EL (cell line): ENCODE measurements at places on chromosomes 3 and 15.

DNA sequence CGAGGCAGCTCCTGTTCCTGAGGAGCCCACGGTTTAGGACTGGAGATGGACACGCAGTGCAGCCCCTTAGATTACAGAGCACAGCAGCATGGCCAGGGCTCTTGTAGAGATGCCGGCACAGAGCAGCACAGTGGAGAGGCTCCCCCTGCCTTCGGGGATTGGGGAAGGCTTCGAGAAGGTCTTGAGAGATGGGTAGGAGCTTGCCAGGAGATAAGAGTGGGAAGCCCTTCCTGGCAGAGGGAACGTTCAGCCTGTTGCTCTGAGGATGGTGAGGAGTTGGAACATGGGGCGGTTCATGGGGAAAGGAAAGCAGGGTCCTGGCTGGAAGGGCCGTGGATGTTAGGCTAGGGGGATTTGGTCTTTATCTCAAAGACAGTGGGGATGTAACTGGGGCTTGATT is 10.0 kb downstream of the EPB42 start:
- no peak for DNase-seq

DNA sequence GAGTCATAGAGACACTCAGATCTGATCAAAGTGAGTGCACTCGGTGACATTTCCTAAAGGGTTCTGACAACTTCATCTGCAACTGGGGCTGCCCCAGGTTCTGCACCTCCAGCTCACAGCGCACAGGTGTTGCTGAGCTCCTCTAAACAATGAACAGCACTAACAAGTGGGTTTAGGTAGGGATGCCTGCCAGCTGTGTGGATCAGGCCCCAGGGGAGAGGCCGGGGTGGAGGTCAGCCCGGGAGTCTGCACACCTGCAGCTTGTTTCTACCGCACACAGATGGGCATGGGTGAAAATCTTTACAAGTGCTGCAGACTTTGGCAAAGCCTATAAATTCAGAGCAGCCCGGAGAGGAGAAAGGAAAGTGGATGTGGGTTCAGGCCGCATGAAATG is 355 bp downstream of the FBXW12 start:
- no peak for DNase-seq

DNA sequence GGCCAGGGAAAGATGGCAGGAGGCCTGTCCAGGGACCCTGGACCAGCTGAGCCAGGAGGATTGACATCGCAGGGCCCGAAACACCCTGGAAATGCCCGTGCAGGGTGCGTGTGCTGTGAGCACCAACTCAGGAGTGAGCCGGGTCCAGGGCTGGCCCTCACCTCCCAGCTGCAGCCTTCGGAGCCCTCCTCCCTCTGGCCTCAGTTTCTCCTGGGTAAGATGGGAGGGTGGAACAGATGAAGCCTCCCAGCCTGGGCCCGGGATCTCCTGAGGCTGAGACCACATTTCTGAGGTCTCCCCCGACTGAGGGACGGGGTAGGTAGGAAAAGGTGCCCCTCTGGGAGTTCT is 5.3 kb upstream of the CALML4 start:
- no peak for DNase-seq

DNA sequence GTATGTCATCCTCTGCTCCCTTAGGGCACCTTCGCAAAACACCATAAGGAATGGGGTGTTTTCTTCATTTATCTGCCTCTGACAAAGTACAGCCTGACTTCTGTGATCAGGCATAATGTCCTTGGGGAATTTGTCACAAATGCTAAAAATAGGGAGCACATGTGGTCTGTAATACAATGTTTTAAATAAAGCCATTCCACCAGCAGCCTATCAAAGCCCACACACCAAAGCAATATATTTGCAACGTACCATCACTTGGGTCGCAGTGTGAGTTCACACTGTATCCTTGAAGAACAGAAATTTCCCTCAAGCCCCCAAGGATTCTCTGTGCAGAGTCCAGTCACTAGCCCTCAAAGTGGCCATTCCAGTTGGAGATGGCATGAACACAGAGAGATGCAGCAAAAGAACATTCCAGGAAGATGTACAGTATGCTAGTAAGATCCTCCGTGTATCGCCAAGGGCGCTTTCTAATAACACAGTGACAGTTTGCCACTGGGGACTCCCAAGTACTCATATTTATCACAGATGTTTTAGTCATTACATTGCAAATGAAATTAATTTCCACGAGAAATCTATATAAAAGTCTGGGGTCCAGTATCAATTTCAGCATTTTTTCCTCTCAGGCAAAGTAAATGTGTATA is 246.7 kb downstream of the MCTP2 start:
- DNase-seq = no peak

DNA sequence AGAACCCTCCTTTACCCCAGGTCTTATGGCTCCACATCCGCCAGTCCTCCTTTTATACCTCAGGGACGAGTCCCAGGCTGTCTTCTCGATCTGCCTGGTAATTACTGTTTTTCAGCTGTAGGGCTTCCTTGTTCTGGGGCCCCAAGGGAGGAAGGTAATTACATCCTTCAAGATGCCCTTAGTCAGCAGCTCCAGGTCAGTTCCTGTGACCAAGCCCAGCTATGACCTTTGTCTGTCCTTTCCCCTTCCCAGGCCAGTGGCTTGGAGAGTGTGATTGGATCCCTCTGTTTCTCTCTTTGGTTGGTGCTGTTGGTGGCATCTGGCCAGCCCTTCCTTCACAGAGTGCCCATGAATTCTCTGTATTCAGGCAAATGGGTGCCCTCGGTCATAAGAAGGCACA is 92.6 kb downstream of the AAGAB start:
- DNase-seq = no peak

DNA sequence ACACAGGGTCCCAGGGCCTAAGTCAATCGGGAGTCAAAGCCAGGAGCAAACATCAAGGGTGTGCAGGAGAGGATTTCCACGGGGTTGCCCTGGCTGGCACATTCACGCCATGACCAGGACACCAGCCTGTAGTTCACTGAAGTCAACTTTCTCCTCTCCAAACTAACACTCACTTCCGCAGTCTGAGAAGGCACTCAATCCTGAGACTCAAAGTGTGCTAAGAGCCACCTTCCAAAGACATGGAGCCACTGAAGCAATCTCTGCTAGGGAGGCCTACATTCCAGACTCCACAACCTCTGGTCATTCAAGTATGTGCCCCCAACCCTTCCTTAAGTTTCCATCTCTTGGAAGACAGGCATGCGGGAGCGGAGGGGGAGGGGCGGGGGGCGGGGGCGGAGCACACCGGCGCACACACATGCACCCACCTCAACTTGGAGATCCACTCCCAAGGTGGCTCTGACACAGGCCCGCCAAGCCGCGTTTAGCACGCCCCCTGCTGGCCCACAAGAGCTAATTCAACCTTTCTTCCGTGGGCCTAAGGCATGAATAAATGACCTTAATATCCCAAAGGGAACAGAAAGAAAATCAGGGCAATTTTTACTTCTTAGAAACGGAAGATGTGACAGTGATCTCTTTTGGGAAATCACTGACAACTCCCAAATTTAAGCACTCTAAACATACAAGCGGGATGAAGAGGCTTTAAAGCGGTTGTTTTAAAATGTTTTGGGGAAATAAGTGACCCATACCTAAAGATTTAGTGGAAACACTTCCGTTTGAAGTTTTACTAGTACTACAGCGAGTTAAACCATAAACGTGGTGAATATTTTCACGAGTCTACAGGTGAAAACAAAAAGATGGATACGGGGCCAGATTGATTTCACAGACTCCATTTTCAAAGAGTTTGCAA is 162.5 kb upstream of the CHRNA7 start:
- peak; percentile 41 for DNase-seq

DNA sequence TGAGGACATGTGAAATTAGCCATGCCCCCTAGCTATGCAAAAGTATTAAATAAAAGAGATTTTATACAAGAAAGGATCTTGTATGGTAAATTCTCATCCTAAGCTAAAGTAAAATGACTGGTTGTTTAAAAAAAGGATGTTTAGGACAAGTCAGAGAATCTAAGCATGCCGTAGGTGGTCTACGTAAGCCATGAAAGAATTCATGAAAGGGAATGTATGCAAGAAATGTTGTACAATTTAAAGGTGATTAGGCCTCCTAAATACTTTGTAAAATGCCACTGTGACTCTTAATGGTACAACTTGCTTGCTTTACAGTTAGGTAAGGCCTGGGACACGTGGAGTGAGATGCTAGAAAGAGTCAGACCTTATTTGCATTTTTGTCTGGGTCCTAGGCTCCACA is 209.0 kb downstream of the EFHB start:
- no peak for DNase-seq

DNA sequence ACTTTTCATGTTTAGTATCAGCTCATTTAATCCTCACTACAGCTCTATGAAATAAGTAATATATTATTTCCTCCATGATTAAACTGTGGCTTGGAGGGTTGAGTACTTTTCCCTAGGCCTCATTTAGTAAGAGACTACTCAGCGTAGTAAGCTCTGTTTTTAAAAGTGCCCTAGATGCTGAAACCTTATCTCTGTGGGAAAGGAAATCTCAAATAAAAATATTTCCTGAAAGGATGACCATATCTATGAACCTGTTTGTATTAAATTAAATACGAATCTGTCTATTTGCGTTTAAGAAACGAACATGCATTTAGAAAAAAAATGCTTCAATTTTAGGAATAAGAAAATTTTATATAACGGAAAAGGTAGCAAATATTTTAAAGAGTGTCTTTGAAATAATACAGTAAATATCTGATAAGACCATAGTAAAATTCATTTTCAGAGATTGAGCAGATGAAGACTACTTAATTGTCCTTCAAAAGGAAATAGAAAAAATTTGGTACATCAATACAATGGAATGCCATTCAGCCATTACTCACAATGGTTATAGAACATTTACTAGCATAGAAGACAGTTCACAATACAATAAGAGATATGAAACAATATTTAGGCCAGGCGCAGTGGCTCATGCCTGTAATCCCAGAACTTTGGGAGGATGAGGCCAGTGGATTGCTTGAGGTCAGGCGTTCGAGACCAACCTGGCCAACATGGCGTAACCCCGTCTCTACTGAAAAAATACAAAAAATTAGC is 56.2 kb downstream of the ATG7 start:
- DNase-seq = peak; percentile 18

GRCh38 chr15:68700455-68701123 is 120.1 kb downstream of the ANP32A start:
- DNase-seq = peak; percentile 18

GRCh38 chr3:30578479-30578878 is 27.9 kb upstream of the TGFBR2 start:
- DNase-seq = peak; percentile 87

- no peak for DNase-seq
Measured at GRCh38 chr3:14295037-14295436, 107.4 kb upstream of the SLC6A6 start.

- no peak for DNase-seq
Measured at GRCh38 chr3:14188041-14188754, 9.6 kb downstream of the LSM3 start.

DNA sequence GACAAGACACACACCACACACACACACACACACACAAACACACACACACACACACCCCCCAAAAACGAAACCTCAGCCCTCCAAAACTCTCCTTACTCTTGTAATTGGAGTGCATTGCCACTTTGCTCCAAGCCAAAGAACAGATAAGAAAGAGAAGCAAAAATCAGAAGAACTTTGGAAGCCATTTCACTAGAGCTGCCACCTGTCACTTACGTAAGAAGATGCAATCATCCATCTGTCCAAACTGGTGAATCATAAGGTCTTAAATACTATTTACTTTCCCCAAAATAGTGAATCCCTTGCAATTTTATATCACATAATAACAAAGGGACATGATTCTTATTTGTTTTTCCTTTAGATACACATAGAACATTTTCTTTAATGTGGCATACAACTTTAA is 285.4 kb downstream of the ZBTB20 start:
- DNase-seq = no peak

DNA sequence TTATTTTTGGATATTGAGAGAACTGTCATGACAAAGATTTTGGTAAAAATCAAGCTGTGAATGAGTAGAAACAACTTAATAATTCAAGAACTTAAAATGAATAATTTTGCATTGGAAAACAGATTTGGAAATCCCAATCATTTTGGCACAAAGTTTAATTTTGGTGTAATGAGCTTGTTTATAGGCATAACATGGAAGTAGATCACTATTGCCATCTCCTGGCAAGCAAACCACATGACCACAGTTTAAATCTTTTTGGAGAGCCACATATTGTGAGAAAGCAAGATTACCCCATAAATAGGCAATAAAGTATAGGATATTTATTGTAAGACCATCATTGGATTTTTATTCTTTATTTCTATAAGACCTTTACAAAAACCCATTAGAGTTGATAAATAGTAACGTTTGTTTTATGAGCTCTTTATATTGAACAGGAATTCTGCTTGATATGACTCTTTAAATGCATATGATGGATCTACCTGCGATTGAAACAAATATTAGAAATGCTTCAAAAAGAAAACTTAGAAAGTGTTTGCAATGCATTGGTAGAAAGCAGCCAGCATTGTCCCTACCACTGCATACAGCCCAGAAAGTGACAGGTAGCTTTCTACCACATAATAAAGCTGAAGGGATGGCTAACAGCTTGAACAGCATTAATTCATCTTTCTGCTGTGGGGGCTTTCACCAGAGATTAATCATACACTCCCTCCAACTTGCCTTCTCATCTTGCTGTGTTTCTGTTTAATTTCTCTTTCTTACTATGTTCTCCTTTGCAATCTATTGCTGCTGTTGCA is 766.8 kb downstream of the TBL1XR1 start:
- DNase-seq = peak; percentile 51

DNA sequence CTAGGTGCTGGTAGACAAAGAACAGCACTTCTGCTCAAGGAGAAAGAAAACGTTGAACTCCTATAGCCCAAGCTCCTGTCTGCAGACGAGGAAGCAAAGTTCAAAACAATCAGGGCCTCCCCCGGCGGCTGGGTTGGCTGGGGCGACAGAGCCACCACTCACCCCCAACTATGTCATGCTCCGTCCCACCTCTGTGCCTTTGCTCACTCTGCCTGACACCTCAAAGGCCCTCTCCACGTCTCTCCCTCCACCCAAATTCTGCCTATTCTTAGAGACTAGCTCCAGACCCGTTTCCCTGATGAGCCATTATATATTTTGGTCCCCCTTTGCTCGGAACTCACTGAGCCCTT is 304.3 kb downstream of the TLE3 start:
- no peak for DNase-seq

DNA sequence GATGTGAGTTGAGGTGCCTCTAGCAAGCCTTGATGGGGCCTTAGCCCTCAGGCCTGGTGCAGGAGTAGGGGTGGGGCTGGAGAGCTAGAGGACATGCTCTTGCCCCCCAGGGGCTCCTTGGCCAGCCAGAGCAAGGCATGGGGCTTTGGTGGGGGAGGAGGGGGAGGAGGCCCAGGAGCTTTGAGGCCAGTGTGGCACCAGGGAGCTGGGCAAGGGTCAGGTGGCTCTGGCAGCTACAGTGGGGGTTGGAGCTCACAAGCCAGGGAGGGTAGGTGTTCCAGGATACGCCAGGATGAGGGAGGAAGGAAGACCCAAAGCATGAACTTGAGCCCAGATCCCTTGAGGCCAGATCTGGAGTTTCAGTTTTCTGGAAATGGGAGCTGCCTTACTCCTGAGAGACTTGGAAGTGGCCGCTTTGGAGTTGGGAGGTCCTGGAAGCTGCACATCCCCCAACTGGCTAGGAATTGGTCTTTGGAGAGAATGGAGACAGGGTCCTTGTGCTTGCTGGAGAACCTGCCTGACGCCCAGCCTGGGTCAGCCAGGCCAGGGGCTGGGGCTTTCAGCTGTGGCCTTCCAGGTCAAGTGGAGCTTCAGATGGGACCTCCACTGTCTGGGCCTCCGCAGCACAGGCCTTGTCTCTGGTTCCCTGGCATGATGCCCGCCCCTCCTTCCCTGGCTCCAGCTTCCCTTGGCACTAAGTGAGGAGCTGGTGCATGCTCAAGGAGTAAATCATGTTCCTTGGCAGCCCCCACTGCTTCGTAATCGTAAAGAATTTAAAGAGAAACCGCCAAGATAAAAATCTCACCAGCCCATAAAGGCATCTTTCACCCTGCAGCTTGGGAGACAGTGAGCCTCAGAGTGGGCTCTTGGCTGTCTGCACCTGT is 8.7 kb downstream of the SEMA3F start:
- DNase-seq = peak; percentile 98
